ENCODE measurements at places on chromosomes 4 and X. TPM values are rescaled to one million over a fixed set of nuclear protein-coding genes. Genes with fewer than 3 reads are reported as not detected.

IL13RA2 gene
- not detected for total RNA-seq

SYNPO2 gene
- total RNA-seq, result 0.17 TPM

BEX5 gene
- total RNA-seq, result 4.8 TPM

OTUD6A gene
- total RNA-seq, result not detected

SMIM43 gene
- total RNA-seq, result not detected

NOX1 gene
- total RNA-seq, result not detected

RNF212 gene
- not detected for total RNA-seq

DIPK2B gene
- not detected for total RNA-seq

HS6ST2 gene
- total RNA-seq, result 40.2 TPM

FAM9B gene
- total RNA-seq, result 0.69 TPM

SMR3A gene
- total RNA-seq, result not detected

TMEM255A gene
- total RNA-seq, result not detected

CETN2 gene
- 40.2 TPM for total RNA-seq

KIT gene
- total RNA-seq, result not detected

MPC1L gene
- total RNA-seq, result not detected

STATH gene
- total RNA-seq, result not detected

MYOZ2 gene
- not detected for total RNA-seq

ANAPC4 gene
- total RNA-seq, result 24.0 TPM

SPANXN3 gene
- not detected for total RNA-seq

All from Calu3 (cell line).